Omental fat pad (tissue), 4 donors: ENCODE measurements at places on chromosomes 6 and 20. TPM values are rescaled to one million over a fixed set of nuclear protein-coding genes. Genes with fewer than 3 reads are reported as not detected.

Gene OR2H2
- total RNA-seq, result not detected

Gene WFDC12
- total RNA-seq, result not detected

Gene SCP2D1
- not detected for total RNA-seq

Gene MARCKS
- total RNA-seq, result 22.6 TPM

Gene SUMO4
- total RNA-seq, result 10.6 TPM

Gene PROKR2
- not detected for total RNA-seq

Gene PPP1R3G
- total RNA-seq, result 1.6 TPM

Gene SLC17A3
- total RNA-seq, result not detected

Gene PTGIS
- total RNA-seq, result 229 TPM

Gene EYA2
- total RNA-seq, result 9.1 TPM

Gene TRIM10
- not detected for total RNA-seq

Gene NFATC2
- total RNA-seq, result 4.1 TPM

Gene MBOAT1
- 7.2 TPM for total RNA-seq

Gene SYCP2L
- 3.3 TPM for total RNA-seq

Gene SLC17A1
- not detected for total RNA-seq

Gene COX4I2
- total RNA-seq, result 17.0 TPM

Gene SLC17A5
- 25.6 TPM for total RNA-seq

Gene OLIG3
- not detected for total RNA-seq

Gene OPRM1
- total RNA-seq, result not detected

Gene MEP1A
- total RNA-seq, result not detected

Gene TINAG
- not detected for total RNA-seq

Gene COL9A3
- total RNA-seq, result 2.3 TPM
